ENCODE measurements at places on chromosomes 5 and 9.

- DNase-seq: peak; percentile 49
Observed at GRCh38 chr5:68252673-68253623, 37.4 kb downstream of the PIK3R1 start.

DNA sequence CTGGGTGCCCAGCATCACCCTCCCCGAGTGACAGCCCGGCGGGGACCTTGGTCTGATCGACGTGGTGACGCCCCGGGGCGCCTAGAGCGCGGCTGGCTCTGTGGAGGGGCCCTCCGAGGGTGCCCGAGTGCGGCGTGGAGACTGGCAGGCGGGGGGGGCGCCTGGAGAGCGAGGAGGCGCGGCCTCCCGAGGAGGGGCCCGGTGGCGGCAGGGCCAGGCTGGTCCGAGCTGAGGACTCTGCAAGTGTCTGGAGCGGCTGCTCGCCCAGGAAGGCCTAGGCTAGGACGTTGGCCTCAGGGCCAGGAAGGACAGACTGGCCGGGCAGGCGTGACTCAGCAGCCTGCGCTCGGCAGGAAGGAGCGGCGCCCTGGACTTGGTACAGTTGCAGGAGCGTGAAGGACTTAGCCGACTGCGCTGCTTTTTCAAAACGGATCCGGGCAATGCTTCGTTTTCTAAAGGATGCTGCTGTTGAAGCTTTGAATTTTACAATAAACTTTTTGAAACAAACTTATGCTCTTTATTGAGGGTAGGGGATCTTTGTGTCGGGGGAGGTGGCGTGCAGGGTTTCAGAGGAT lies 1.3 kb downstream of the GADD45G start:
- peak; percentile 38 for DNase-seq

DNA sequence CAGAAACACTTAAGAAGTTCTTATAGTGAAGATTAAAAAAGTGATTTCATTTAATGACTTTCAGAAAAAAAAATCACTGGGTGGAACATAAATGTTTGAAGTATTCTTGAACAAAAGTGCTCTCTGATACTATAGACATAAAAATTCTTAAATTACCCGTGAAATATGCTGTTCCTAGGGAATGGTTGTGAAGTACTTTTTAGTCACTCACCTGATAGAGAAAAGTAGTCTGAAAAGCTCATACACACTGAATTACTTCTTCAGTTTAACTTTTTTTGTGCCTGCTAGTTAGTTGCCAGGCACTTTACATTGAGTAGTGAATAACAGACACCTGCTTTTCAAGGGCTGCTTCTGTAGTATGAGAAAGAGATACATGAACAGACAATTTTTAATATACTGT lies 78.0 kb downstream of the SH3GL2 start:
- DNase-seq: no peak

- no peak for DNase-seq
Observed at GRCh38 chr9:99181621-99182020, 40.1 kb downstream of the ALG2 start.

DNA sequence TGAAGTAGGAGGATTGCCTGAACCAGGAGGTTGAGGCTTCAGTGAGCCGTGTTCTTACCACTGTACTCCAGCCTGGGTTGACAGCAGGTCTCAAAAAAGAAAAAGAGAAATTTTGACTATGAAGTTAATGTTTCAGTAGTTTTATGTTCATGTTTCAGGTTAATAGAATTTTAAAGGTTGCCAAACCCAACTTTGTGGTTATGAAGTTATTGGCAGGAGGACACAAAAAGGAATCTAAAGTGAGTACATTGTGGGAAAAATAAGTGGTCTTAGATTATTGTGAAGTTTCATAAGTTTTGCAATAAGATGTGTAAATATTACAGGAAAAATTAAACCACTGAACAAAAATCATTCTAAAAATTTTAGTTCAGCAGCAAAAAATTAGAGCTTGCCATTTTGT lies 78.6 kb downstream of the GOLM1 start:
- no peak for DNase-seq

GRCh38 chr5:157142317-157143126 lies at the start of gene MED7:
MED7 (minus strand) TSS chr5:157142865; CDS start chr5:157139431, 3,434 bp downstream.
- DNase-seq: peak; percentile 89

GRCh38 chr5:159091065-159091464 lies 8.7 kb downstream of the EBF1 start:
- DNase-seq: no peak

DNA sequence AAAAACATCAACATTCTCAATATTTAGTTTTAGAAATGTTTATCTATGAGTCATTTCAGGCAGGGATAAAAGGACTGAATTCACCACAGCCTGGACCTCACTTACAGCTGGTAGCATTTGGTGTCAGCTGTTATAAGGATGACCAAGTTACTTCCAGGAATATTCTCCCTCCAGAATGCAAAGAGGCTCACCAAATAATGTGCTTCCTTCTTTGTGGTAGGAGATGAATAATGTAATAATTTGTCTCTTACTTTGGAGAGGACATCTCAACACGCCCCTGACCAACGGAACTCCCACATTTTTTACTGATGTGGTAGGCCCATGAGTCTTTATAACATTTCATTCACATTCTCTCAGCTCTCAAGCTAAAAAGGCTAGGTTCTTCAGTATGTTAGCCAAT lies 825.9 kb upstream of the GRAMD2B start:
- no peak for DNase-seq

- no peak for DNase-seq
Observed at GRCh38 chr5:130213607-130214006, 309.3 kb downstream of the CHSY3 start.

DNA sequence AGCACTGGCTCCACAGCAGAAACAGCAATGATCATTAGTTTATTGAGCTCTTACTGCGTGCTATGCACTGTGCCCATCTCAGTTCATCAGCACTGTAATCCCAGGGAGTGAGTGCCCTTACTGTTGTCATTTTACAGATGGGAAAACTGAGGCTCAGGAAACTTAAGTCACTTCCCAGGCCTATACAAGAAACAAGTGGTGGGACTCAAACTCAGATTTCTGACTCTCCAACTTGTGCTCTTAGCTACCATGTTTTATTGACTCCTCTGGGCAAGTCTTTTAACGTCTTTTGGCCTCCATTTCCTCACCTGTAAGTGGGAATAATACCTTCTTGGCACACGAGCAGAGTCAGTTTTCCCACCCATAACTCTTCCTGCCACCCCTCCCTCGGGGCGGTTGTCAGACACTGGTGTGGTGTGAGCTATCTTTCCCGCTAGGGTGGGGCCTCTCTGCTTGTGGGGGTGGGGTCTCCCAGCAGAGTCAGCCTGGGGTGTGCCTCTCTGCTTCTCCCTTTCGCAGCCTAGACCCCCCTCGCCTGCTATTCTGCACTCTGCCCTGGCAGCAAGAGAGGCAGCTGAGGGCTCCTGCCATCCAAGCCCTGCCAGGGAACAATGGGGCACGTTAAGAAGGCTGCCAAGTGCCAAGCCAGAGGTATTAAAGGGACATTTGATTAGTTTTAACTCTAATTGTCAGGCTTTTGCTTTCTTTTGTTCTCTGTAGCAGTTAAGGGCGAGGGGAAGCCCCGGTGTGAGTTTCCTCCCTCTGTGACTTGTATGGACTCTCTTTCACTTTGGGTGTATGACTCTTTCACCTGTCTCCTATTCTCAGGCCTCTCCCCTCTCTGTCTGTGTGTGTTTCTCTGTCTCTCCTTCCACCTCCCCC lies 12.1 kb downstream of the GALNT10 start:
- DNase-seq: peak; percentile 63

GRCh38 chr5:142737179-142737578 lies 33.0 kb upstream of the ARHGAP26 start:
- no peak for DNase-seq

- no peak for DNase-seq
Observed at GRCh38 chr9:123127512-123128075, 94.1 kb downstream of the GPR21 start.

- no peak for DNase-seq
Observed at GRCh38 chr5:147332658-147333057, 97.8 kb downstream of the STK32A start.

DNA sequence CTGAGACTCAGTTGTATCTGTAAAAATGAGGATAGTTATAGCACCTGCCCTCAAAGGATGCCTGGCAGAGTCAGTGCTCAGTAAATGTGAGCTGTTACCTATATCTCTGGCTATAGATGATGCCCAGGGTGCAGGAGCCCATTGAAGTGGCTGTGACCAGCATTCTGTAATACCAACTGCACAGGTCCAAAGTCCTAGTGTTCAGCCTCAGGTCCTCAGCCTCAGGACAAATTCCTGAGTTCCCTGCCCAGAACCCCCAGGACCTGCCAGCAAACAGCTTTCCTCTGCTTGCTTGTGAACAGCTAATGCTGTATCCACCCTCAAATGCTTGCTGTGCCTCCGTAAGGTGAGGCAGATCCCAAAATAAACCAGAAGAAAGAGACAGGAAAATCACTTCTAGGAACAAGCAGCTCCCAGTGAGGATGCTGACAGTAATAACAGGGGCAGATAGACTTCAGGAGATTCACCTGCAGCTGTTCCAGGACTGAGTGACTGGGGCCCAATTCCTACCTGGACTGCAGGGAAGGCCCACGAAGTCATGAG lies 80.8 kb downstream of the SIL1 start:
- DNase-seq: no peak

DNA sequence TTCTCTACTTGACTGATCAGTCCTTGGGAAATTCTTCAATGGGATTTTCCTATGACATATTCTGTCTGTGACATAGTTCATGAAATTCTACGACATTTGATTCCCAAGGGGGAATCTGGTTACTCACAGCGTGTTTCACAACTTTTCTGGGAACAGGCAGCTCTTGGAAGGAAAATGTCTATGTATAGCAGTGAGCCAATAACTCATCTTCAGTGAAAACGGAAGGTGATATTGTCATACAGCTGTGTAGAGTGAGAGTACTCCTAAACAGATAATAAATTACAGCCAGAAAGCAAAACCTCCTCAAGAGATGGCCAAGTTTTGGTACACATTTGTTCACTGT lies 91.4 kb downstream of the C9orf152 start:
- no peak for DNase-seq

DNA sequence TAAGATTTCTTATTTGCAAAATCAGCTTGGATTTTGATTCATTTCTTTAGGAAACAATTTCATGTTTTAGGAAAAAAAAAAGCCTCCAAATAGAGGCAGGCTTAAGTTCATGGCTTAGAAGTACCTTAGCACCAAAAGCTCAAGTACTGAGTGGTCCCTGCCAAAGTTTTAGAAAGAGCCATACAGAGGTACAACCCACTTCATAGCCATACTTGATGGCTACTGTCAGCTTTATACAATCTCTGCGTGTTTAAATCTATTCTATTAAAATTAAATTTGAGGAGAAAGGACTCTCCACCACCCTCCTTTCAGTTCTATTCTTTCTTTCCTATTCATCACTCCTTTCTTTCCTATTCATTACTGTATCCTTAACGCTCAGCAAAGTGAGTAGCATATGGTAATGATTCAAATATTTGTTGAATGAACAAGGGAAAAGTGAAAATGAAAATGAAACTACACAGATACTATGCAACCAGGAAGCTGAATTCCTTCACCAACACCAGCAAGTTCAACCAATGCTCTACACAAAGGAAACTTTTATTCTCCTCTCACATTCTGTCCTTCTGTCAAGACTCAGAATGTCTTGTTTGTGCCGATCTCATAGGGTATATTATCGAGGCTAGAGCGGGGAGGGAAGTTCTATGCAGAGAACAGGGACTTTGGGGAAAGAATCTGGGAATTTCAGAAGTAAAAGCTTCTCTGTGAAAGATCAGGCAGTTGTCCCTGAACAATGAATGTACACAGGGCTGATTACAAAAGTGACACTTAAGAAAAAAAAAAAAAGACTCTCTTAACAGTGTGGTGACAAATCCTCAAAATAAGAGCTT lies 138.6 kb upstream of the SPEF2 start:
- no peak for DNase-seq

DNA sequence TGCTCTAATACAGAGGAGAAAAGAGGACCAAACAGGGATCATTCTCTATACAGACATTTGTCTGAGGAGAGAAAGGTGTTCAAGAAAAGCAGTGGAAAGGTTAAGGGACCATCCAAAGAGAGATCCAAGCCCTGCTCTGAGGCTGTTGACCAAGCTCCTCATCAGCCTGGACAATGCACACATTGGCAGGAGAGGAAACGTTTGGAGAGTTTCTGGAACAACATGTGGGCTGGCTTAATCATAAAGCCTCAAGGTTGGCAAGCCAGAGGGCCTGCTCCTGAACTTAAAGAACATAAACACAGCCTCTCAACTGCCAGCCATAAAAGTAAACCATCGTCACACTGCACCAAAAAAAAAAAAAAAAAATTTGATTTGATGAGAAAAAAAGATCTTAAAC lies 184.4 kb upstream of the SLC12A2 start:
- no peak for DNase-seq

- no peak for DNase-seq
Observed at GRCh38 chr5:97102010-97102470, 40.4 kb downstream of the LIX1 start.

Measured in activated naive CD4-positive, alpha-beta T cell treated with anti-CD3 and anti-CD28 coated beads, Interleukin-2, amount 50 U/mL, for 16 hours (primary cell).